ENCODE measurements at places on chromosomes 11 and 22. TPM values are rescaled to one million over a fixed set of nuclear protein-coding genes. Genes with fewer than 3 reads are reported as not detected.

DNA sequence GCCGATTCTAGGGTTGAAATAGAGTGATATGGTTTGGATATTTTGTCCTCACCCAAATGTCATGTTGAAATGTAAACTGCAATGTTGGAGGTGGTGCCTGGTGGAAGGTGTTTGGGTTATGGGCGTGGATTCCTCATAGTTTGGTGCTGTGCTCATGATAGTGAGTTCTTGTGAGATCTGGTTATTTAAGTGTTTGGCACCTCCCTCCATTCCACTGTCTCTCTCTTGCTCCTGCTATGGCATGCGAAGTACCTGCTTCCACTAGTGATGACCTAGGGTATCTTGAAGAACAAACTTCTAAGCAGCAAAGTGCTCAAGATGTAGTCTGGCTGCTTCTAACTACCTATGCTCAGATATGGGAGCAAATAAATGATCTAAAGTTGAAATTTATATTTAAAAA, 56.0 kb upstream of the TSPAN18 start:
- no peaks in the 10 kb centered on the region for H3K4me1 ChIP-seq
- H3K36me3 ChIP-seq = no peaks in the 10 kb centered on the region
- no peak for DNase-seq

SIRT3 gene
- 25.6 TPM for total RNA-seq

DNA sequence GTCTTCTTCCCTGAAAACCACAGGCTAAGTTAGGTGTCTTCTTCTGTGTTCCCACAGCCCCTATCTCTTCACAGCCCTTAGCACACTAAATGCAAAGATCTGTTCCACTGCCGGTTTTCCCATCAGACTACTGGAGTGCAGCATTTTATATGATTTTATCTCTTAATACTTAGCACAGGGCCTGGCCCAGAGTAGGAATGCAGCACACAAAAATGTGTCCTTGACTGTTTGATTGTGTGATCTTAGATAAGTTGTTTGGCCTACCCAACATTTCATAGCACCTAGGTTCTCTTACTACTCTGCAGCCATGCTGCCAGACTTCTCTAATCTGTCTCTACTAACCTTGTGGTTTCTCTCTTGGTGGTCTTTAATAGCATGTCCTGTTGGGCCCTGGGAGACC, 54.1 kb upstream of the RRM1 start:
- H3K4me3 ChIP-seq = no peak overlapping the region
- H3K36me3 ChIP-seq = no peaks in the 10 kb centered on the region

SCGB1C1 gene
- total RNA-seq = not detected

TTC38 gene
- 6.6 TPM for total RNA-seq

DNA sequence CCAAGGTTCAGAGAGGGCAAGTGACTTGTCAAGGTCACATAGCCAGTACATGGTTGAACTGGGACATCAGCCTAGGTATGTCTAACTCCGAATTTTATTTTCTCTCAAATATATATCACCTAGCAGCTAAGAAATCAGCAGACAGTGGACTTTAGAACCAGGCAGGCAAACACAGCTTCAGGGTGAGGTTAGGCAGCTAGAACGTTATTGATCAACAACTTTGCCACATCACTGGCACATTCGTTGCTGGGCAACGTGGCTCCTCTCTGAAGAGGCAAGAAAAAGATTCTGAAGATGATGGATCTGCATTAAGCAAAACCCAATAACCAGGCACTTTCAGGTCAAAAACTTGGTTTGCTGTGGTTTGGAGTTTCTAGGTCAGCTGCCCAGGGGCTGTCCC, 258.0 kb downstream of the KIRREL3 start:
- no peaks in the 10 kb centered on the region for H3K27me3 ChIP-seq
- H3K27ac ChIP-seq = no peak overlapping the region
- no peaks in the 10 kb centered on the region for H3K36me3 ChIP-seq
- no peak for DNase-seq

DNA sequence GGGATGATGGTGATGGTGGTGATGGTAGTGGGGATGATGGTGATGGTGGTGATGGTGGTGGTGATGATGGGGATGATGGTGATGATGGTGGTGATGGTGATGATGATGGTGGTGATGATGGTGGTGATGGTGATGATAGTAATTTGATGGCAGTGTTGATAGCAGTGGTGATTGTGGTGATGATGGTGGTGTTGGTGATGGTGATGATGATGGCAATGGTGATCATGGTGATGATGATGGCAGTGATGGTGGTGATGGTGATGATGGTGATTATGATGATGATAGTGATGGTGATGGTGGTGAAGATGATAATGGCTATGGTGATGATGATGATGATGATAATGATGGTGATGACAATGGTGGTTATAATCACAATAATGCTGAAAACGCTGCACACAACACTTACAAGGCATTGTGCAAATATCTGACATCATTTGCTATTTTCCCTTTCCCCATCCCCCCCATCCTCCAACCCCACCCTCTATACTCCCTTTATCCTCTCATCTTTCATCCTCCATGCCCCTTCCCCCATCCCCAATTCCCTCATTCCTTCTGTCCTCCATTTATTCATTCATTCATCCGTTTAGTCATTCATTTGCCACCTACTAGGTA, 230.1 kb downstream of the BRD1 start:
- peaks cover 5% of the 10 kb centered on the region for H3K4me1 ChIP-seq
- no peak overlapping the region for H3K4me3 ChIP-seq
- peaks cover 23% of the 10 kb centered on the region for H3K36me3 ChIP-seq
- DNase-seq = no peak
- H3K27ac ChIP-seq = no peak overlapping the region

GRCh38 chr22:47056361-47056760, 293.9 kb downstream of the TBC1D22A start:
- H3K36me3 ChIP-seq = no peaks in the 10 kb centered on the region
- H3K4me3 ChIP-seq = no peak overlapping the region
- no peak for DNase-seq
- no peaks in the 10 kb centered on the region for H3K4me1 ChIP-seq
- H3K27me3 ChIP-seq = no peaks in the 10 kb centered on the region
- no peak overlapping the region for H3K27ac ChIP-seq

DNA sequence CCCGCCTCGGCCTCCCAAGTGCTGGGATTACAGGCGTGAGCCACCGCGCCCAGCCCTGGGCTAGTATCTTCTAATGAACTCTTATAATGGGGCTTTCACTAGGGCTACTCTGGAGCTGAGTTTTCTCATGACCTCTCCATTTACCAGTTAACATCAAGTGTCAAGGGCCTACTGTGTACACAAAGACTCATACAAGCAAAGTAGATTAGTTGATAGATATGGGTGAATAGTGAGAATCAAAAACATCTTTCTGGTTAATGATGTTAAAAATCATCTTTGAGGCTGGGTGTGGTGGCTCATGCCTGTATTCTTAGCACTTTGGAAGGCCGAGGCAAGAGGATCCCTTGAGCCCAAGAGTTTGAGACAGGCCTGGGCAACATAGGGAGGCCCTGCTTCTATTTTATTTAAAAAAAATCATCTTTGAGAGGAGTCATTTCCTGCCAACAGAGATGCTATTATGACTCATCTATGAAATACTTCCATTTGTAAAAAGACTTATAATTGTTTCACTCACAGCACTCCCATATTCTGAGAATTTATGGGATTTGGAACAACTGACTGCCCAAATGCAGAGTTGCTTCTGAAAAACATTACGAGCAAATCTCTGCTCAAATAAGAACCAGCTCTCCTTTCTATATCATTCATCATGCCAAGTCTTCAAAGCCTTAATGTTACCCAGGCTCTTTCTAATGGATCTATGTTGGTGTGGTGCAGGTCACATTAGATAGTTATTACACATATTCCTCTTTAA, 57.0 kb downstream of the GDPD4 start:
- no peaks in the 10 kb centered on the region for H3K4me1 ChIP-seq
- no peak overlapping the region for H3K27ac ChIP-seq
- H3K36me3 ChIP-seq = no peaks in the 10 kb centered on the region

PRR5 gene
- 45.0 TPM for total RNA-seq

CHADL gene
- total RNA-seq = 0.94 TPM
